Foreskin fibroblast (primary cell): ENCODE measurements at places on chromosomes 2 and 18.
A peak's percentile ranks its signal among the peaks of the same experiment; 100 is the strongest.

- DNase-seq = no peak
Observed at GRCh38 chr2:21519821-21520220, 396.1 kb downstream of the TDRD15 start.

- DNase-seq = no peak
Observed at GRCh38 chr2:160478660-160479059, 14.9 kb downstream of the RBMS1 start.

DNA sequence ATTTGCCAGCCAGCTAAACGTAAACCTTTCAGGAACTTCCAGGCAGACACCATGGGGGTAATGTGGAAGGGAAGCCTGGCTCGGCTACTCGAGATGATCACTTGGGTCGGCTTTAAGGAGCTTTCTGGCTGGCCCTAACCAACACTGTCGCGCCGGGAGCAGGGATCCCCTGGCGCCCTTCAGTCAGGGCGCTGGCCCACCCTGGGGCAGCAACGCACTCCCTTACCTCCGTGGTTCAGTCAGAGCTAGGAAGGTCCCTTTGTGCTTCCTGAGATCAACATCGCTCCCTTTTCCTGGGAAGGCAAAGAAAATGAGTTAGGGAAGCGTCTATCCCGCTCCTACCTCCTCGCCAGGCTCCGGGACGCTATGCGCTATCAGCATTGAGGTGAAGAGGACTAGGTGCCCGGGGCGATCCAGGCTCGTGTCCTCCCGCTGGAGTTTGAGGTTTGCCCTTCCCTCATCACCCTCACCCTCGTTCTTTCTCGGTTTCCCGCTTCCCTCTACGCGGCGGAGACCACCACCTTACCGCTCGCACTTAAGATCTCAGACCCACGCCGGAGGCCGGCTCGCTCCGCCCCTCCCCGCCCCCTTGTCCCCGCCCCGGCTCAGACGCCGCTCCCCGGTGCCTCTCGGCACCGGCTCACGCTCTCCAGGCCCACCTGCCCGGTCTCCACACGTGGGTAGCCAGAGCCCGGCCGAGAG is 449 bp upstream of the ATRAID start:
- peak; percentile 43 for DNase-seq

- DNase-seq = no peak
Observed at GRCh38 chr2:64841461-64841860, 147.7 kb upstream of the SLC1A4 start.
